SW 1271 (cell line): ENCODE measurements at places on chromosomes 13 and 19.
A peak's percentile ranks its signal among the peaks of the same experiment; 100 is the strongest.

DNA sequence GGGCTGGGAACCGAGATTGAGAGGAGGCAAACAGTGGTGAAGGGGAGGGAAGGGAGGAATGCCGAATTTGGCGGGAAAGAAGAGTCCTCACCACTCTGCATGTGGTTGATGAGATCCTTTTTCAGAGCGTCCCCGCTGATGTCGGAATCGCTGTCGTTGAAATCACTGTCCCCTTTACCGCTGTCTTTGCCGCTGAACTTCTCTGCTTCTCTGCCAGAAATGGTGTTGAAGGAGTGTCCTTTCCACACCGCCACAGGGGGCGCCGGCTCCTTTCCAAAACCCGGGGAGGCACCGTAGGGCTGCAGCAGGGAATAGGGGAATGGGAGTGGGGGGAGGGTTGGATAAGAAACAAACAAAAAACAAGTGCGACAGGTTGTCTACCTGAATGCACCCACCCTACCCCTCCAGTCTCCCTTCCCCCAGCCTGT is 3.1 kb downstream of the PCDH8 start:
- DNase-seq: no peak

GRCh38 chr19:16386619-16387240 is 62.1 kb downstream of the KLF2 start:
- peak; percentile 48 for DNase-seq

- peak; percentile 66 for DNase-seq
These were observed 31.5 kb downstream of the KLF5 start for GRCh38 chr13:73090116-73090822.

GRCh38 chr13:113499936-113500335 is 9.4 kb upstream of the DCUN1D2 start:
- no peak for DNase-seq

GRCh38 chr13:93843082-93843481 is 616.5 kb downstream of the GPC6 start:
- no peak for DNase-seq

DNA sequence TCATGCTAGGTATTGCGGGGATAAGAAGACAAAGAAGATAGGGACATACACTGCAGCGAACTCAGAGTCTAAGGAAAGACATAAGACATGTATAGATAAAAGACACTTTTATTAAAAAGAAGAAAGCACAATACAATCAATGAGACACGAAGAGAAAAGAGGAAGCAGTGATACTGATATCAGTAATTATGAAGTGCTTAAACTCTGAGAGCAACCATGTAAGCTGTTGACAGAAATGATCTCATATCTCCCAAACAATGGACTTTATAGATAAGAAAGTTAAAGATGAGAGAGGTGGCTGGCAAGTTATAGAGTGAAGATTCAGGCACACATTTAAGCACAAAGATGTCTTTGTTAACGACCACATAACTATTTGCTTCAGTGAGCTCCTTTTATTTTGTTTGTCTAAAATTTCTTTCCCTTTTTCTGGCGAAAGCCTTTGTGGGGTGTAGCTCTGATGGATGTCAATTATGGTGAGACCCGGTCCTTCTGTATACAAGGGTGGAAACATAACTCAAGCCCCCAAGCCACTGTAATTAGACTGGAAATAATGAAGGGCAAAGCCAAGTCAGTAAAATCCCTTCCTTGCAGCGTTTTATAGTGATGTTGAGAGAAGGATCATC is 818.0 kb upstream of the SLC10A2 start:
- DNase-seq: no peak

GRCh38 chr13:110263888-110264287 is 43.1 kb downstream of the COL4A1 start:
- DNase-seq: no peak

DNA sequence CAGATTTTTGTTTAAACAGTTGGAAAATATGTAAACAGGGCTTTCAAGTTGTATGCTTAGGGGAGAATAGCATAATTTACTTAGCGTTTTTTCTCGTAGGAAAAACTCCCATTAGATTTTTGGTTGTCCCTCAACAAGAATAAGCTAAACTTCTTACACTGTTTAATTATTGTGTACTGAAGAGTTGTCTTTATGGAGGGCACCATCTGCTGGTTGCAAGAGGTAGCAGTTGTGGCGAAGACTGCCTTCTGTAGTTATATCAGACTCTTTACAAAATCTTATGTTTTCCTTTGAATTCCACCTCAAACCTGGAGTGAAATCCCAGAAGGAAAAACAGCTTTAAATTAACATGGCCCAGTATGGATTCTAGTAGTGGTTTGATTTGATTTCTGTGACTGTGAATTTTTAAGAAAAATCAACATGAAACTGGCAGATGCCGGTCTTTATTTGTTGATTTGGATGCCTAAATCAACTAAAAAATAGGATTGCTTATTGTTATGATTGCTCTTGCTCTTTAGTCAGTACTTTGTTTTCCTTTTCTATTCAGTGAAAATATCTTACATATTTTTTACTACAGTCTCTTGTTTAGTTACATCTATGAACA is 53.4 kb downstream of the PDS5B start:
- peak; percentile 49 for DNase-seq

DNA sequence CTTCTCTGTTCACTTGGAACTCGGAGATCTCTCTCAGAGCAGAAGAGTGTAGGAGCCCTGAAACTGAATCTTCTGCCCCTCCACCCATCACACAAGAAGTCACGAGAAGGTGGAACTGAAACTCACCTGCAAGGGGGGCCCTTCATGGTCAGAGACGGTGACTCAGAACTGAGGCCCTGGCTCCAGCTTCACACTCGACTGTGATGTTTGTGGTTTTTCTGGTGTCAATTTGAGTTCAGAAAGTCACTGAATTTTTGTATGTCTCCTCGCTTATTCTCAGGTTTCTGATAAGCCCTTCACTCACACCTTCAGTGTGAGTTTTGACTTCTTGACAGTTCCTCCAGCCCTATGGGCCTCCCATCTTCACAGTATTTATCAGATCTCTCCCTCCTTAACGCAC is 23.1 kb downstream of the SIGLEC5 start:
- DNase-seq: no peak

DNA sequence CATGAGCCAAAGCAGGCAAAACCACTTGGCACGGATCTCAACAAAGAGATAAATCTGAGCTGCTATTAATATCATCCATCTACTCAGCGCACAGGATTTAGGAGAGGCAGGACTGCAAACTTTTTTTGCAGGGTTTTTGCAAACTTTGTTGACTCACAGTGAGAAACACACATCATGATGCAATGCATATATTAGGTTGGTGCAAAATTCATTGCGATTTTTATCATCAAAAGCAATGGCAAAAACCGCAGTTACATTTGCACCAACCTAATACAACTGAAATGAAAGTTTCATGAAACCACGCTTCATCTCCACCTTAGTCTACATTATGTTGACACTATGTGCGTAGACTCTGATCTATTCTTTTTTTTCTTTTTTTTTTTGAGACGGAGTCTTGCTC is 4.5 kb upstream of the NOVA2 start:
- DNase-seq: no peak

DNA sequence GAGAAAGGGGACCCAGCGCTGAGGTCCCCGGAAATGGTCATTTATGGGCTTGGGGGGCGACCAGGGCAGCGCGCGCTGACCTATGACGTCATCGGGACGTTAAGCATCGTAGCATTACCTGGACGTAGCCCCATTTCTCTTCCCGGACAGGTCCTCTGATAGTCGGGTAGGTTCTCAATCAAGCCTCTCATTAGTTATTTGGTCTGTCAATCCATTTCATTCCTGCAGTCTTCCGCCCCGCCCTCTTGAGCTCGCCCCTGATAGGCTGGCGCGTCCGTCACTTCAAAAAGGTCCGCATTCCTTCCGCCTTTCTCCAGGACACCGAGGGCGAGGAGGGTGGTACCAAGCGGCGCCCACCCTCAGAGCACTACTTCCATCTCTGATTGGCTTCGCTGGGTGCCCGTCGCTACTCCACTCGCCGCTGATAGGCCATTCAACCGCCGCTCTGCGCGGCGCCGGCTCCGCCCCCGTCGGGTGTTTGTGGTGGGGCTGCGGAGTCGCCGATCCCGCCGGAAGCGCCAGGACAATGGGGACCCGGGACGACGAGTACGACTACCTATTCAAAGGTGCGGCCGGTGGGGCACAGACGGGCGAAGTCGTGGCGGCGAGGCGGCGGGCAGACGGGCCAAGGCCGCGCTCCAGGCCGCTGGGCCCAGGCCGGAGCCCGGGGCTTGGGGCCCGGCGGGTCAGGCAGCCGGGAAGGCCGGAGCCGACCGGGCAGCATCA is at the start of gene RAB11B:
RAB11B (plus strand) TSS at position 470 of the 726 bp plus-strand sequence; CDS start at position 527, 57 bp downstream.
- peak; percentile 99 for DNase-seq

DNA sequence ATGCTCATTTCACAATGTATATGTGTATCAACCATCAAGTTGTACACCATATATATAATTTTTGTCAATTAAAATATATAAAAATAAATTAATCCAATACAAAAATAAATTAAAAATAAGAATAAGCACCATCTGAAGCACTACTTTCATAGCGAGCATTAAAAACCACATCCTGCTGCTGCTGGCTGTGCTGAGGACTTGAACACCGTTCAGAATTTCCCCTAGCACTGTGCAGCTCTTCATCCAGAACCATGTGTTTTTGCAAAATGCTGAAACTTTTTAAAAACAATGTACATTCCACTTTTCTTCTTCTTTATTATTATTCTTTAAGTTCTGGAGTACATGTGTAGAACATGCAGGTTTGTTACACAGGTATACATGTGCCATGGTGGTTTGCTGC is 40.0 kb upstream of the FOXO1 start:
- no peak for DNase-seq

GRCh38 chr13:21069561-21070004 is 8.2 kb upstream of the LATS2 start:
- DNase-seq: peak; percentile 56

GRCh38 chr19:18401580-18402112 is 4.2 kb upstream of the LRRC25 start:
- DNase-seq: no peak

- no peak for DNase-seq
These were observed 4.9 kb downstream of the NAPA start for GRCh38 chr19:47509973-47510372.

DNA sequence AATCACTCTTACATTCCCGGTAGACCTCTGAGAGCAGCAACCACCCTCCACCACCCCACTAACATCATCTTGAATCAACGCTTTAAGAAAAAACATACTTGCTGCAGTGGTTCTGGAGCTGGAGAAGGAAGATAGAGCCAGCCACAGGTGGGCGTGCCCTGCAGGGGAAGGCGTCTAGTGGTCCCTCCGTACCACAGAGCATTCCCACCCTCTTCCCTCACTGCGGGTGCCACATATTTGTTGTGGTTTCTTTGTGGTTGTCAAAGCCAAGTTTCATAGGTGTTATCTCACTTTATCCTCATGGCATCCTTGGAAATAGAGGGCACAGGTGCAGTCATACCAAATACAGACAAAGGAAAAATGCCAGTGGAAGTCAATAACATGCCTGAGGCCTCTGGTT is 22.2 kb downstream of the COL4A2 start:
- no peak for DNase-seq

DNA sequence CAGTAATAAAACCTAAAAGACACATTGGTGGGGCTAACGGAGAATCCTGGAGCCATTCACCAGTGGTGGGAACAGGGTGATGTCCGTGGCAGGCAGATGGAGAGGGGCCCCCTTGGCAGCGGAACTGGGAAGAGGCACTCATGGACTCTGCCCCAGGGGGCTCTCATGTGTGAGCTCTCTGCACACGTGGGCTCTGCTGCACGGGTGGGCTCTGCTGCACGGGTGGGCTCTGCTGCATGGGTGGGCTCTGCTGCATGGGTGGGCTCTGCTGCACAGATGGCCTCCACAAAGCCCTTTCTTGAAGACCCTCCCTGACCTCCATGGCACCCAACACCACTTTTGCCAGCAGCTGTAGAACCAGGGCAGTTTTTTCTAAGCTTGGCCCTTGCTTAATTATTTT is 52.3 kb downstream of the PARP4 start:
- no peak for DNase-seq

DNA sequence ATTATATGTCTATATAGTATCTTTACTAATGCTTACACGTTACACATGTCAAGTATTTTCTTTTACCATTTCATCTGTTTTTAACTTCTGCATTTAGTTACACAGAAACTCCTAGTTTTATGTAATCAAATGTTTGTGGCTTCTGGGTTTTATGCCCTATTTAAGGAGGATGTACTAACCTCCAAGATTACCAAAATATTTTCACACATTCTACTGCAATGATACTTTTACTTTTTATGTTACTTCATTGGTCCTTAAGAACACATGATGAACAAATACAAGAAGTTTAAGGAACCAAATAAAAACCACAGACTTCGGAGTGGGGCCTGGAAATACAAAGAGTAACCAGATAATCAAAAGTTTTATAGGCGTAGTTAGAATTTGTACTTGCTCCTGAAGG is 37.2 kb downstream of the ZC3H13 start:
- no peak for DNase-seq

GRCh38 chr19:57623091-57623490 is 9.0 kb downstream of the ZNF134 start:
- no peak for DNase-seq

DNA sequence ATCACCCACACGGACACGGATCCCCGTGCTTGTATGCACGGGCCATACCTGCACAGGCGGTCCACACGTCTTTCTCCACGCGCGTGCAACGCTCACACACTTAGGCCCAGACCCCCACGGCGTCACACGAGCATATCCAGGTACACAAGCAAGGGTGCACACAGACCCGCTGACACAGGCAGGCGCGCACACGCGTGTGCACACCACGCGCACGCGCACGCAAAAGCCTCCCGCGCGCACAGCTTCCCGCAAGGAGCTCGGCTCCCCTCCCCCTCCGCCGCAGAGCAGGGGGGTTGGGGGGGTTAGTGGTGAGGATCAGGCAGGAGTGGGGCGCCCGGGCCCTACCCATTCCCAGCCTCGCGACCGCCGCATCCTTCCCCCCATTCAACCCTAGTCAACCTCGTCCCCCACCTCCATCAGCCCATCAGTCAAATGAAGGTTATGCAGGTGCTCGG is 407 bp downstream of the RAB3A start:
- no peak for DNase-seq

- no peak for DNase-seq
These were observed 2.8 kb upstream of the DZIP1 start for GRCh38 chr13:95647321-95647720.

DNA sequence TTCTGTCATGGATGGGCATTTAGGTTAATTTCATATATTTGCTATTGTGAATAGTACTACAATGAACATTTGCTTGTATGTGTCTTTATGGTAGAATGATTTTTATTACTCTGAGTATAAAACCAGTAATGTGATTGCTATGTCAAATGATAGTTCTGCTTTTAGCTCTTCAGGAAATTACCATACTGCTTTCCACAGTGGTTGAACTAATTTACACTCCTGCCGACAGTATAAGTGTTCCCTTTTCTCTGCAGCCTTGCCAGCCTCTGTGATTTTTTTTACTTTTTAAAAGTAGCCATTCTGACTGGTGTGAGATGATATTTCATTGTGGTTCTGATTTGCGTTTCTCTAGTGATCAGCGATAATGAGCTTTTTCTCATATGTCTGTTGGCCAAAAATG is 6.5 kb downstream of the SIGLEC7 start:
- no peak for DNase-seq

DNA sequence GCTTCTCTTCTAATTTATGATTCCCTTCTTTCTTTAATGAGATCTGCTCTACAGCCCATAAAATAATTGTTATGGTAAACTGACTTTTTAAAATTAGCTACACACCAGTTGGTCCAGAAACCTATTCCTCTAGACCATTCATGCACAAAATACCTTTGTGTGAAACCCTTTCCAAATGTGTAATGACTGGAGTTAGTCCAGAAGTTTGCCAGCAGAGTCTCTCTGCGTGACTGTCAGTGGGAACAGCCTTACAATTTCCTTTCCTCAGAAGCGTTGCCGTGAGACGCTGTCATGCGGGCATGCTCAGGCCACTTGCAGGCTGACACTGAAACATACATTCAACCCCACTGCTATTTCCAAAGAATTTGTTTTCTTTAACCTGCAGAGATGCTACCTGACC is 965.2 kb downstream of the PCDH9 start:
- no peak for DNase-seq
